ENCODE measurements at places on chromosomes 2 and 18.
A peak's percentile ranks its signal among the peaks of the same experiment; 100 is the strongest.

GRCh38 chr2:202035089-202035940, 1.7 kb downstream of the FZD7 start:
- DNase-seq: peak; percentile 70

- no peak for DNase-seq
Observed at GRCh38 chr18:2204736-2205135, 366.6 kb downstream of the METTL4 start.

- no peak for DNase-seq
Observed at GRCh38 chr2:173654896-173655265, 300.2 kb downstream of the CDCA7 start.

DNA sequence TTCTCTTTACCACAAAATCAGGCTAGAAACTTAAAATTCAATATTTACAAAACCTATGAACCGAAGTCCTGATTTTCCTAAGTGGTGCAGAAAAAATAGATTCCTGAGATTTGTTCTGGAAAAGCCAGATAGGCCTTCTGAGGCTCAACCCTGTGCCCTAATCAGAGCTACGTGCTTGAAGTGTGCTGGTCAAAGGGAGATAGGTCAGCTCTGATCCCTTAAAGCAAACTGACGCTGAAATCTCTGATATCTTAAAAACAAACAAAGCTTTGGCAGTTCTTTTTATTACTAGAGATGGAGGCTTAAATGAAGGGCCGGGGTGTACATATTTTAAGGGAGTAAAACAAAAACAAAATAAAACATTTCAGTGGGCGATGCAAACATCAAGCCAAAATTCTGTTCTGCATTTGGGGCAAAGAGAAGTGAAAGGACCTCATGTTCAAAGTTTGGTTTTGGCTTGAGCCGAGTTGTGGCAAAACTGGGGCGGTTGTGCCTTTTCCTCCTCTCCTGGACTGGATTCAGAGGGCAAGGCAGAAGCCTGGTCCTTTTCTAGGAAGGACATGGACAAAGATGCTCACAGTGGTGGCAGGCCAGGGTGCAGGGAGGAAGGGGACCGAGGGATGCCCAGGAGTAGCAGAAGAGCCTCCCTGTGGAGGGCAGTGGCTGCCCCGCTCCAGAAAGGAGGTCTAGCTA, 295.0 kb downstream of the CDCA7 start:
- no peak for DNase-seq

DNA sequence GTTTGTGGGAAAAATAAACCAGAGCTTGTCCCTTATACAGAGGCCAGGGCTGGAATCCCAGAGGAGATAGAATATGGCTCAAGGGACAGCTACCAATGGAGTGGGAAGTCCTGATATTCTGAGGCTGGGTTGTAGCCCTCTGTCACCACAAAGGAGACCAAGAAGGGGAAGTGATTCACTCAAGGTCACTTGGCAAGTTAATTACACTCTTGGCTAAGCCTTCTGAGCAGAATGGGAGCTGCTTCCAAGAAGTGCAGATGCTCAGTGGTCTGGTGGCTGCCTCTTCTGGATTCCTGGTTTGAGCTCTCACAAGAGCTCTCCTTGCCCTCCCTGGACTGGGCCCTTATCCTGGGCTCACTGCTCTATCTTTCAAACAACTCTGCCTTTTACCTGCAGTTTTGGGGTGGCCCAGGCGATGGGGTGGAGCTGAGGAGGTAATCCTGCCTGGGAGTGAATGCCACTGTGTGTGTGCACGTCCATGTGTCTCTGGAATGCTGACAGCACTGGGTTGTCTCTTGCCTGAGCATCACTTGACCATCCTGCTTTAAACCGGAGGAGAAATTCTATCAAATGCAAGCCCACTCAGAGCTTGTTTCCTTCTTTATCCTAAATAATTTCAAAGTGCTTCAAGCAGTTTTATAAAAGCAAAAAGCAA, 168.2 kb downstream of the KCNS3 start:
- DNase-seq: no peak

- no peak for DNase-seq
Observed at GRCh38 chr2:179726461-179727180, 134.8 kb downstream of the ZNF385B start.

- no peak for DNase-seq
Observed at GRCh38 chr2:138723196-138723987, 56.8 kb downstream of the NXPH2 start.

DNA sequence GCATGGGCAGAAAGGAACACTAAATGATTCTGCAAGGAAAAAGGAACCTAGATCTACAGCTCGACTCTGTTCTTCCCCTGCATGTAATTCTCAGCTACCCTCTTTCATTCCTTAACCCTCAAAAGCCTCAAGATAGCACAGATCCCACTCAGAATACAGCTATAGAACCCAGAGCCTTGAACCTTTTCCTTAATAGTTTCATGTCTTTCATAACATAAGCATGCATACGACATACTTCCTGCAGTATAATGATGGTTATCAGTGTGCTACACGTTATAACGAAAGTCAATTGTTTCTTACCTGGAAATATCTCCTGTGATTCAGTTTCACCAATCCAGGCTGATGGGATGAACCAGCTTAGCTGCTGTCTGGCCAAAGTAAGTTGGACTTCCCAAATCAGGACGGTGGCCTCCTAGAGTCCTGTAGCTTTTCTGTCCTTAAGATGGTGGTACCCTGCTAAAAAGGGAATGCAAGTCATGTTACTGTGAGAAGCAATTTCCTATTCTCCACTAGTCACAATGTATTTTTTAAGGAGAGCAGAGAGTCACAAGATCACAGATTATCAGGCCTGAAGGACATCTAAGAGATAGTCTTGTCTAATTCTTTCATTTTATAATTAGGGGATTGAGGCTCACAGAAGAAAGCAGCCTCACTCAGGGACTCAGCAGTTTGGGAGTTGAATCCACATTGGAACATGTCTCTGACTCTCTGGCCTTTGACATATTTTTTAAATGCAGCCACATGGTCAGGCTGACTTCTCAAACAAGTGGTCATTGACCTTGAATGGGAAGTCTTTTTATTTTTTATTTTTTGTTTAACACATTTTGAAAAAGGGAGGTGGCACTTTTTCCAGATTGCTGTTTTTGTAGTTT, 41.8 kb downstream of the CYRIA start:
- no peak for DNase-seq

DNA sequence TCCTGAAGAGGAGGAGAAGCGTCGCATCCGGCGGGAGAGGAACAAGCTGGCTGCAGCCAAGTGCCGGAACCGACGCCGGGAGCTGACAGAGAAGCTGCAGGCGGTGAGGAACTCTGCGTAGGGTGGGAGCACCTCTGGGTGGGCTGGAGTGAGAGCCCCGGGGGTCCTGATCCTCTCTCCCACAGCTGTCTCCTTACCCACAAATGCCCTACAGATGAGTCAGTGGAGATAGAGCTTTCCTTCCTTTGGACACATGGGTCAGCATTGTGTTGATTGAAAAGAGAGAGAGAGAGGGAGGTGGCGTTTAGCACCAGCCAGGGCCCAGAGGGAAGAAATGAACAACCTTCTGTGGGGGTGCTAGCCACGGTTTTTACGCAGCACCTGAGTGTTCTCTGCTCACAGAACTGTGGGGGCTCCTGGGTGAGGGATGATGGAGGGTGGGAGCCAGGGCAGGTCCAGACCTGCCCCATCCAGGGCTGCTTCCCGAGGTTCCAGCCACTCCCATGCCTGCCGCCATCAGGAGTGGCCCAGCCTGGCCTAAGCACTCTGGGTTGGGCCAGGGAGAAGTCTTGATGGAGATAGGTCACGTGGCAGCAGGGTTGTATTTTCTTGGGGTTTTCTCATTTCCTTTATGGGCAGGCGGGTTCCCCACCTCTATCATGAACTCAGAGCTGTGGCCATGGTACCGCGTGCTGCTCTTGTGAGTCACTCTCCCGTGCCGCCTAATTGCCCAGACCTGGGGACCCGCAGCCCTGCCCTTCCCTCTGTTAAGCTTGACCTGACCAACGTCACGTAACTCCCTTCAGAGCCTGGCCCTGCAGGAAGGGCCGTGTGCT, 16.3 kb downstream of the FOSL2 start:
- peak; percentile 87 for DNase-seq

GRCh38 chr2:219168526-219168925, 1.3 kb downstream of the SLC23A3 start:
- no peak for DNase-seq

DNA sequence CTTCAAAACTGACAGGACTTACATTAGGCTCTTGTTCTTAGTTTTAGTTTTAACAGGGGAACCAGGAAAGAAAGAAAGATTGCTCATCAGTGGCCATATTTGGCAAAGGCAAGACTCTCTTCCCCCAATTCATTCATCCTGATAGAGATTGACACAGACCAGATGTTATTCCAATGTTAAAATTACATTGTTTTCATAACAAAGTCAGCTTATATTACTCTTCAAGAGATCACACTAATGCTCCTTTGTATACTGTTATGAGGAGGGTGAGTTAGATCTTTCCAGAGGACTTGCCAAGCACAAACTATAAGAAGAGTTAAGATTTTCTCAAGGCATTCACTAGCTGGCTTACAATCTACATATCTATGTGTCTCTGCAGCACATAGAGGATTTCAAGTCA, 252.1 kb downstream of the SLC8A1 start:
- no peak for DNase-seq

DNA sequence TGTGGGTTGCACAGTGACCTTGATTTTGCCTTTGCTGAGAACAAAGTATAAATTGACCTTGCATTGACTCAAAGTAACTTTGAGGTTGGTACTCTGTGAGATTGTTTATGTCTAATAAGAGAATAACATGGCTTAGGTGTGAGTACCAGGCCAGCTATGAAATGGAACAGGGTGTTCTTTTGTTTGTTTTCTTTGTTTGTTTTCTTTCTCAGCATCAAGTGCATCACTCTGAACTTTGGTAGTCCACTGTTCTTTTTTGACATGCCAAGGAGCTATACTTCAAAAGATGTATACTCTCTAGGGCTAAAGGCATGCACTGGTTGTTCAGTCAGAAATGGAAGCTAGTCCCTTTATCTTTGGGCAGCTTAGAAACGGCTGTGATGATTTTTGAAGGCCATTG, 5.1 kb downstream of the ABCB11 start:
- no peak for DNase-seq

GRCh38 chr2:206824087-206824618, 58.7 kb downstream of the FASTKD2 start:
- DNase-seq: no peak

- no peak for DNase-seq
Observed at GRCh38 chr2:222677981-222678380, 6.5 kb downstream of the MOGAT1 start.

DNA sequence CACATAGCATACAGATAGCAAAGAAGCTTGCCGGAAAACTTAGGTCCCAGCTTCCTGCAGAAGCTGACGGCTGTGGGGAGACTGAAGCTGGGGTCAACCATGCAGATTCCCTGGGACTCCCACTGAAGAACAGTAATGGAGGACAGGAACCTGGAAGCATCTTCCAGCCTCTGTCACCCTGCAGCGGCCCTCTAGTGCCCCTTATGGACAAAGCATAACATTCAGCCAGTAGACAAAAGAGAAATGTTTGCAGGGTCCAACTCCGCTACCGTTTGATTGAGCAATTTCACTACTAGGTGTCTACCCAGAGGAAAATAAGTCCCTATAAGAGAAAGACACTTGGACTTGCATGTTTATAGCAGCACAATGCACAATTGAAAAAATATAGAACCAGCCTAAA, 460.6 kb downstream of the CNTNAP5 start:
- no peak for DNase-seq

DNA sequence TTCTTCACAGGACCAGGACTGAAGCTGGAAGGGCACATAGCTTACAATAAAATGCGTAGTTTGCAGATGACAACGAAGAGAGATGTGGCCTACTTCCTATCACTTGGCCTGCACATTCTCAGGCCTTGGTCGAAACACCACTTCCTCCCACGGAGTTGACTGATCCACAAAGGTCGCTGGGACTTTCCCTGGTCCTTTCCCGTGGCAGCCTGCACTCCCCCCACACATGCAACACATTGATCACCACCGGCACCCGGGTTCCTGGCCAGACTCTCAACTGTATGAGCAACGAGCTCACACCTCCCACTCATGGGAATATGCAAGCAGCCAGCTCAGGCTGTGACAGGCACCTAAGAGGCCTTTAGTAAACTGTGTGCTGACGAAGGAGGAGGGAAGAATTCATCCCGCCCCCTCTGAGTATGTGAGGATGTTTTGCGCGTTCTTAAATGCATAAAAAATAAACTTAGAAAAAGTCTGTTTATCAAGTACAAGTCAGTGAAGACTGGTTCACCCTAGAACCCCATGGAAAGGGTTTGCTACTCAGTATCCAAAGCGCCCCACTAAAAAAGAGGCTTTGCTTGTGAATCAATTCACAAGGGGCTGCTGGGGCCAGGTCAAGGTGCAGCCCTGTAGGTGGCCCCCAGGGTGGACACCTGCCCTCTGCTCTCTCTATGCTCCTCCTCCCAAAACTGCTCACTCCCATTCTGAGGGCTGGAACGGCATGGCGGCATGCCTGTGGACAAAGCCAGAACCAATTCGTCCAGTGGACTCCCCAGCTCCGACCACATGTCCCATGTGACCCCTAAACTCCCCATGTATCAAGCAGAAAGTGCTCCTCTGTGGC, 154.3 kb downstream of the EIPR1 start:
- peak; percentile 41 for DNase-seq

- no peak for DNase-seq
Observed at GRCh38 chr18:67550872-67551520, 34.5 kb upstream of the DSEL start.

DNA sequence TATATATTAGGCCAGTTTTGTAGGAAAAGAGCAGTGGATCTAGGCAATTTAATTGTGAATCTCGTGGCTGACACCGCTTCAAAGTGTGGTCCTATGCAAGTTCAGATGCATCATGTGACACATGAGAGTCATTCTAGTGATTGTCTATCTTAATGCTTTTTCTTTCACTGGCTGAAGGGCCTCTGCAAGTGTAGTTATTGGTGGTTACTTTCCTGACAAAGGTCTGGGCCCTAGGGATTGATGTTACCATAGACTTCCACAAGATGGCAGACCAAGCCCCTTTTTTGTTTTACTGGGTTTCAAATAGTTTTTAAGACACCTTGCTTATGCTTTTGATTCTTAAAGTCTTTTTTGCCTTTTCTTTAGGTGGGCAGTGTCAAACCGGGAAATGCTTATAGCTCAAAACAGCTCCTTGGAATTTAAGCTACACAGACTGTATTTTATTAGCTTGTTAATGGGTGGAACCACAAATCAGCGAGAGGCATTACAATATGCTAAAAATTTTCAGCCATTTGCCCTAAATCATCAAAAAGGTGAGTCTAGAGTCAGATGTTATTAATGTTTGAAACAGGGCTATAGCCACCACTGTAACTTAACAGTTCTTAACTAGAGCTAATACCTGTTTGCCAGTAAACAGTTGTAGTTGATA, 25.9 kb downstream of the CD8A start:
- no peak for DNase-seq

- DNase-seq: peak; percentile 22
Observed at GRCh38 chr18:48688961-48689360, 150.1 kb downstream of the CTIF start.

Data from Peyer's patch (tissue), 4 donors.